ENCODE measurements at places on chromosomes 3 and 15.

DNA sequence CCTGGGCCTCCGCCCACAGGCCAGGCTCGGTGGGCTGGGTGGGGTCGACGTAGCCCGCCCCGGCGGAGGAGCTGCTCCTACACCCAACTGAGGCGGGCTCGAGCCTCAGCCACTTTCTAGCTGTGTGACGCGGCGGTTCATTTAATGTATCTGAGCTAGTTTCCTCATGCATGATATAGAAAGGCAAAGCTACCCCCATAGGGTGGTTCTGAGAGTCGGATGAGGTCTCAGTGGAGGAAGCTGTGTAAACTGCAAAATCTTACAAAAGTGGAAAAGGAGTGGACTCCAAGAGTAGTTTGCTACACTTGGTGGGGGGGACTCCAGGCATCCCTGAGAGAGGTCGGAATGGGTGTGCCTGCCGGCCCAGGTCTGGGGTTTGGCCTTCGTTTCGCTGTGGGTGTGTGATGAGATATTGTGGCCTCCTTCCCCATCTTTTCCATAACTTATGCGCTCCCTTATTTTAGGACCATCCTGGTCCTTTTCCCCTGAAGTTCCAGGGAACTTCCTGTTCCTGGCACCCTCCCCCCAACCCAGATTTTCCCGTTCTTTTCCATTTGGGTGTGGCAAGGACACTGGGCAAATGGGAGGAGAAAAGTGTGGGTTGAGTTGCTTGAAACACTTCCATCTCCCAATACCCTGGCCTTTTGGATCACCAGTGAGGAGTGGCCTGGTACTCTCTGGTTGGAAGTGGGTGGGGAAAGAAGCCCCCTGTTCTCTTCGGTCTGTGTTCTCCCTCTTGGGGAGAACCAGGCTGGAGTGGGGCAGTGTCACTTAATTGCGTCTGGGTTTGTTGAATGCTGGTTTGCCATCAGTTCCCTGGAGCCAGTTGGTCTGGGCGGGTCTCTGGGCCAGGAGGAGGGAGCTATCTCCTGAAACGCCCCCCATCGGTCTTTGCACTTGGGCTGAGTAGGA, 1.1 kb downstream of the PDIA5 start:
- no peak for DNase-seq

- no peak for DNase-seq
Measured at GRCh38 chr15:90040618-90041017, 39.5 kb downstream of the ZNF710 start.

- no peak for DNase-seq
Measured at GRCh38 chr15:71807691-71808091, 2.7 kb upstream of the NR2E3 start.

GRCh38 chr3:40845447-40845846, 320.7 kb downstream of the ZNF621 start:
- no peak for DNase-seq

DNA sequence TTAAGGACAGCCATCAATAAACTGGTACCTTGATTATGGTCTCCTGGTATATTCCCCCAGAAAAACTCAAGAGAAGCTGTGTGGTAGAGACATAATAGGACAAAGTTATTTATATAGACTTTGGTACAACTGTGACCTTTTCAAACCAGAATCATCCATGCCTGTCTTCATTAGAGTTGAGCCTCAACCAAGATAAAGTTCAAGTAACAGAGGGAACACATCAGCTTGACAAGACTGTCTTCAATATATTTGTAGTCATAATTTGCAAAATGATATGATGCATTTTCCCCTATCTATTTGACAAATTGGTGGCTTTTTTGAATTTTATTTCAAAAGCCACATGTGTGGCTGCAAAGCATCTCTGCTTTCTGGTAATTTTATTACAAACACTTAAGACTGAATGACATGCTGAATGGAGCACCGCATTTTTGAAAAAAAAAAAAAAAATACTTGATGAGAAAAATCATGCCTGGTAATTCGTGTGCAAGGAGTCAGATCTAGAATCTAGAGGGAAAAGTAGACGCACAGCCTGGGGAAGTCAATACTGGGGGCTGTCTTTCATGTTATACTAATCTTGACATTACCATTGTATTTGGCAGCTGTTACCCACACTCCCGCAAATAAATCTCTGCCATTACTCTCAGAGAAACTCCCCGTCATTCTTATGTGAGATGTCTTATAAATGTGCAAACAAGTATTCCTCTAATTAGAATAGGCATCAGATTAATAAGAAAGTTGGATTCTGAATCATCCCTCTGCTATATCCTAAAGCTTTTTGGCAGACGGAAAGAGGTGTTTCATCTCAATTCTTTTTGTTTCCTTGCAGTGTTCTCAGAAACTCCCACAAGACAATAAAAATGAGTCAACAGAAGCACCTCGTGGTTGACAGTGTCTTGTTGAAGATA, 554.8 kb upstream of the CBLB start:
- DNase-seq: no peak

DNA sequence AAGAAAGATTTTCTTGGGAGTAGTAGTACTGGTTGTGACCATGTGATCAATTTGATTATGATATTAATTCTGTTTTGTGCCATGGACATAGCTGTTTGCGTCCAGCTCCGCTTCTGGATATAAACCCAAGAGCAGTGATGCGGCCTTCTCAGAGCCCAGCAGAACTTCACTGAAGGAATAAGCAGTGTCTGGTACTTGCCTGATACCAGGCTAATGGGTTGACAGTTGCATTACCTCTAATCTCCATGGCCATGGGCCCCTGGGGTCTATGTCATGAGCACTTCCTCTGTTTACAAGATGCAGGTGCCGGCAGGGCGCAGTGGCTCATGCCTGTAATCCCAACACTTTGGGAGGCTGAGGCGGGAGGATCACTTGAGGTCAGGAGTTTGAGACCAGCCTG, 36.3 kb upstream of the RAB6B start:
- no peak for DNase-seq

DNA sequence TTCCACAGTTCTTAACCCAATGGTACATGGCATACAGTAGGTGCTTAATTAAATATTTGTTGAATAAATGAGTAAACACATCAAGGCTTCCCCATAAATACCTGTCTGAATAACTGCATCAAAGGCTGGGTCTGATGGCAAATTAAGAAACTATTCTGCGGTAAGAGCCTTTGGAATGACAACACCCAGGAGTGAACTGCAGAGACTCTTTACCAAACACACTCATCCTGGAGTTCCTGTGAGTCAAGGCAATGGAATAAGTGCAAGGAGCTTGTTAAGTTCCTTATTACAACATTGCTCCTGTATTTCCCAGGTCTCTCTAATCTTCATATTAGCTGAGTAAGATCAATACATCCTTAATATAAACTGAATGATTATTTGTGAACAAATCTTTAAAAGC, 119.9 kb upstream of the STT3B start:
- no peak for DNase-seq

DNA sequence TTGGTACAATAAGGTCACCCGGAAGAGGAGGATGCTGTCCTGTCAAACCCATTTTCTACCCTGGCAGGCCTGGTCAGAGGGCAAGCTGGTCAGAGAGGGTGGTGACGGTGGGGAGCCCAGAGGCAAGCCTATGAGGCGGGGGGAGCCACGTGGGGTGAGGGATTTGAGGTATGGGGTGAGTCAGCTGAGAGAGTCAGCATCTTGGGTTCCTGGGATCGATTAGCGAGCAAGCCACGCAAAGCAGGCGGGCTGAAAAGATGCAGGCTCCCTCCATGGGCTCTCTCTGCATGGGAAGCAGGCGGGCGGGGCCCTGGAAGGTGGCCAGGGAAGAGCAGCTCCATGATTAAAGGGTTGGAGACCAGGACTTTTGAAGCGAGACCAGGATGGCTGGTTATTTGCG, 48.1 kb downstream of the MAGEF1 start:
- DNase-seq: no peak

DNA sequence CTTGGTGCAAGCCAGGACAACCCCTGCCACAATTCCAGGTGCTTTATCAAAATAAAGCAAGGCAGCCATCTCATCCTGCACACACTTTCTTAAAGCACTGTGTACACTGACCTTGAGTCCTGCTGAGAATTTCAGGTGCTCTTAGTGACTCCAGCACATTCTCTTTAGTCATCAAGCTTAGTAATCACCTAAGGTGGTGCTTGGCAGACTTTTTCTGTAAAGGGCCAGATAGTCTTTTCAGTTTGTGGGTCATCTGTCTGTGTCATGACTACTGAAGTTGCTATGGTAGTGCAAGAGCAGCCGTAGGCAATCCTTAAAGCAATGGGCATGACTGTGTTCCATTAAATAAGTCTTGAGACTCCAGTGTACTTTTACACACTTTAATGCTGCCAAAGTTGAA, 36.4 kb downstream of the RIOX2 start:
- DNase-seq: no peak

- no peak for DNase-seq
Measured at GRCh38 chr3:195224980-195225580, 45.9 kb downstream of the XXYLT1 start.

All from CD4-positive, alpha-beta T cell treated with Interleukin-15 for 4 hours (primary cell).